ENCODE measurements at places on chromosomes 12 and 14.

DNA sequence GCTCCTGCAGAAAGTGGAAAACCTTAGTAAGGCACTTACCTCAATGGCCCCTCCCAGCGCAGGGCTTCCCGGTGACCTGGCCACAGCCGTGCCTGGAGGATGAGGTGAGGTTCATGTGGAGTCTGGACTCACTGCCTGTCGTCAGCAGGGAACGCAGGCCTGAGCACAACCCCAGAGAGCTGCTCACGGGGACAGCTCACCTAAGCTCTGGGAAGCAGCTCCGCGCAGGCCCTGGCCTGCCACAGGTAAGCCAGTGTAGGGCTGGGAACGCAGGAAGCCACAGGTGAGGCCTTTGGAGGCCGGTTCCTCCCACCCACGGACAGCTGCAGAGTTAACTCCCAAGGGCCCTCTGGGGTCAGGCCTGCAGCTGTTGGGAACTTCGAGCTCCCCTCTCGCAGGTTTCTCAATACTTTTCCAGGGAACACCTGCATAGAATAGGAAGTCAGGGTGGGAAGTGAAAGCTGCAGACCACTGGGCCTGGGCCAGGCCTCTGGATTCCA, 32.7 kb downstream of the ANAPC7 start:
- DNase-seq, result no peak

GRCh38 chr12:91155990-91156389, 26.6 kb downstream of the DCN start:
- DNase-seq, result no peak

DNA sequence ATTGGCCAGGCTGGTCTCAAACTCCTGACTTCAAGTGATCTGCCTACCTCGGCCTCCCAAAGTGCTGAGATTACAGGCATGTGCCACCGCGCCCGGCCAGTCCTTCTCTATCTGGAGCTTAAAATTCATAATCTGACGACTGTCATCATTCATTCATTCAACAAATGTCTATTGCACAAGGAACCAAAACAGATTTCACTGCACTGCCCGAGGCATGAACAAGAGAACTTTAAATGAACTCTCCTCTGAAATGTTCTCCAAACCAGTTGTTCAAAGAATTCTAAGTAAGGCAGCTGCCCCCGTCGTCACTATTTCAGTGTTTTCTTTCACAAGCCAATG, 44.8 kb upstream of the METAP2 start:
- DNase-seq, result no peak

GRCh38 chr12:118544569-118544968, 168.2 kb downstream of the SUDS3 start:
- no peak for DNase-seq

DNA sequence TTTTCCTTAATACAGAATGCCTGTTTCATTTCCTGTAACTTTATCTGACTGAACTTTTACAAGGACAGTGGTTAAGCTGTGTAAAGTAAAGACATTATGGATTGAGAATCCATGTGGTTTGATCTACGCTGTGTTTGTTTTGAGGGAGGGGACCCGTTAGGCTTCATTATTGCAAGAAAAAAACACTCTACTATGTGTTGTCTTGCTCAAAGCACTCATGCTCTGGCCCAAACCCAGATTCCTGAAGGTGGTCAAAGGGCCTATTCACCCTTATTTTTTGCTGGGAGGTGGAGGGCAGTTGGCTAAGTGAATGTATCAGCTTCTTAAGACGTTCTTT, 11.9 kb downstream of the RNF10 start:
- DNase-seq, result no peak

DNA sequence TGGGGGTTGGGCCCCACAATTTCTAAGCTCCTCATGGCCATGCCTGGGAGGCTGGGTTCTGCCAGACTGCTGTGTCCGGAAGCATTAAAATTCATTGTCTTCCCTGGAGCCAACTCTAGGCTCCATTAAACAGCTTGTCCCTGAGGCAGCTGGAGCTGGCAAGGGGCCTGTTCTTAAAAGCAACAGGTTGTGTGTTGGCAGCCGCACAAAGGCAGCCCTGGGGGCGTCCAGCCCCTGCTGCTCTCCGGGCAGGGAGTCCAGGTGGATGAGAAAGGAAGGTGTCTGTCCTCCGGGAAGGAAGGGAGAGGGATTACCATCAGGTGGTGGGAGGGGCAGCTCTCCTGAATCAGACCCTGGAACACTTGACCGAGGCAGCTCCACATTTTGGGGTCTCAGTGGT, 98.9 kb downstream of the CHST11 start:
- no peak for DNase-seq

- DNase-seq, result no peak
These were observed 133.2 kb downstream of the ANO4 start for GRCh38 chr12:100927826-100928225.

GRCh38 chr12:118034429-118035189, 18.1 kb downstream of the RFC5 start:
- DNase-seq, result peak; percentile 77

GRCh38 chr12:70747445-70748260, 110.4 kb upstream of the PTPRB start:
- no peak for DNase-seq
